ENCODE measurements at places on chromosomes 5 and 9. TPM values are rescaled to one million over a fixed set of nuclear protein-coding genes. Genes with fewer than 3 reads are reported as not detected.

GRCh38 chr5:71475788-71476384 lies 20.4 kb downstream of the BDP1 start:
- DNase-seq, result no peak
- no peak overlapping the region for H3K4me3 ChIP-seq
- peaks cover 13% of the 10 kb centered on the region for H3K36me3 ChIP-seq
- no peaks in the 10 kb centered on the region for H3K27me3 ChIP-seq

GRCh38 chr9:121652838-121653231 lies 1.4 kb downstream of the DAB2IP start:
- H3K27me3 ChIP-seq, result peaks cover 6% of the 10 kb centered on the region
- no peak overlapping the region for H3K27ac ChIP-seq
- peaks cover 56% of the 10 kb centered on the region for H3K4me1 ChIP-seq
- no peak for DNase-seq
- peak overlapping the region; percentile 94 for H3K4me3 ChIP-seq

GRCh38 chr5:40932766-40933165 lies 23.5 kb downstream of the C7 start:
- H3K27ac ChIP-seq, result no peak overlapping the region
- H3K4me1 ChIP-seq, result no peaks in the 10 kb centered on the region
- no peak for DNase-seq
- no peaks in the 10 kb centered on the region for H3K27me3 ChIP-seq
- H3K4me3 ChIP-seq, result no peak overlapping the region

- H3K27ac ChIP-seq, result no peak overlapping the region
- H3K27me3 ChIP-seq, result no peaks in the 10 kb centered on the region
- H3K36me3 ChIP-seq, result peaks cover 2% of the 10 kb centered on the region
- no peak overlapping the region for H3K4me3 ChIP-seq
- H3K4me1 ChIP-seq, result peaks cover 5% of the 10 kb centered on the region
Observed at GRCh38 chr5:118466418-118466817, 521.9 kb downstream of the DTWD2 start.

DNA sequence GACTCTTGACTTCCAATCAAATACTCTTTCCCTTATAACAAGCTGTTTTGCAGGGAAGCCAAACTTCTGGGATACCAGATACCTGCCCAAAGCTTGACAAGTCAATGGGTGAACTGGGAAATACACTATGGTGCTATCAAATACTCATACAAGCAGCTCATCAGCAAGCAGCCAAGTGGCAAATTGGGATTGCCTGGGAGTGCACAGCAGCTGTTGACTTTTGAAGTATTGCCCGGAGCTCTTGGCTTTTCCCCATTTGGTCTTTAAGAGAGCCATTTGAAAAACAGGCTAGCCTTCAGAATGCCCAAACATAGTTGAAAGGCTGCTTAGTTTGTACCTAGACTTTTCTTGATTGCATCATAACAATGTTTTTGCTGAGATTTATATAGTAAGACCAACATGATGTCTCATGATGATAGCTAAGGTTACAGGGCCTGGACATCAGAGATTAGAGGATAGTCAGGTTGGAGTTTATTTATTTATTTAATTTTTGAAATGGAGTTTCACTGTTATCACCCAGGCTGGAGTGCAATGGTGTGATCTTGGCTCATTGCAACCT lies 210.1 kb upstream of the ZNF608 start:
- no peak for DNase-seq
- no peak overlapping the region for H3K4me3 ChIP-seq

DNA sequence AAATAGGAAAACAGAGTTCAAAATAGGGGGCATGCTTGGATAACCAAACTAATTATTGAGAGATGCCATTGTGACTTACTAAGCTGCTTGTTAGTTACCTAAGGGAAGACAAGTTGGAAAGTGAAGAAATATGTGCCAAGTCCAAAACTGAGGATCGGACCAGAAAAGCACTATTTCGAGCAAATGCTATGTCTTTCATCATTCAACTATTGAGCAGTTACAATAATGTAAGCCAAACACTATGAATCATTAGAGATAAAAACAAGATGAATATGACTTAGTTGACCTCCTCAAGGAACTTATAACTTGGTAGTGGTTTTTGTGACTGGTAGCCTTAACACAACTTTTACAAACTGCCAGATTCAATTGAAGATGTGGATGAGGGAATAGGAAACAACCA lies 240.6 kb upstream of the MPDZ start:
- H3K27ac ChIP-seq, result no peak overlapping the region
- H3K4me1 ChIP-seq, result peaks cover 25% of the 10 kb centered on the region
- no peak for DNase-seq
- peaks cover 6% of the 10 kb centered on the region for H3K36me3 ChIP-seq
- no peak overlapping the region for H3K4me3 ChIP-seq

- no peak overlapping the region for H3K27ac ChIP-seq
- H3K4me1 ChIP-seq, result peaks cover 9% of the 10 kb centered on the region
- DNase-seq, result no peak
- H3K27me3 ChIP-seq, result no peaks in the 10 kb centered on the region
- H3K36me3 ChIP-seq, result no peaks in the 10 kb centered on the region
Observed at GRCh38 chr9:17764306-17764705, 185.4 kb downstream of the SH3GL2 start.

GRCh38 chr9:89422151-89422975 lies 75.5 kb downstream of the SEMA4D start:
- no peaks in the 10 kb centered on the region for H3K4me1 ChIP-seq
- no peak for DNase-seq
- no peaks in the 10 kb centered on the region for H3K36me3 ChIP-seq

GRCh38 chr9:107755246-107755645 lies 265.7 kb upstream of the KLF4 start:
- H3K36me3 ChIP-seq, result no peaks in the 10 kb centered on the region
- no peaks in the 10 kb centered on the region for H3K27me3 ChIP-seq
- H3K4me1 ChIP-seq, result peaks cover 3% of the 10 kb centered on the region
- DNase-seq, result no peak

DNA sequence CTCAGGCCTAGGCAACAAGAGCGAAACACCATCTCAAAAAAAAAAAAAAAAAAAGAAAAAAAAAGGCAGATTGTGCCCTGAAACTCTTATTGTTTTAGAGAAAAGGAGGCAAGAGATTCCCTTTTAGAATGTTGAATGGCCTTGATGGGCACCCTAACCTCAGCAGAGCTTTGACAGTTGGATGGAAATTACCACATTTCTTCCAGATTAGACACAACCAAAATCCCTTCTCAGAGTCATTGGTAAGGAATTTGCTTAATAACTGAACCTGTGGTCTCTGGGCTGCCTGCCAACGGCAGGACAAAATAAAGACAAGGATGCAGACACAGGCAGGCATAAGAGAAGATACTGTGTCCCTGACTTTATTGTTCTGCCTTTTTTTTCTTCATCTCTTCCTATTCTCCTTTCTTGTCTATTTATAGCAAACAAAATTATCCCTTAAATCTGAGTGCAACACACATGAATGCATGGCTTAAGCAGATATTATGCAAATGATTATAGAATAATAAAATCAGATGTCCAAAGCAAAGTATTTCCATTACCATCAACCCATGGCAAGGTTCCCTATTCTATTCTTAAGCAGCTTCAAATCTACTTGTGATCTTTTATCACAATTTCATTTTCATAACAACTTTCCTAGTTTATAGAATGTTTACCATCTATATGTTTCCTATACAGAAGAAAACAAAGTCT lies 37.3 kb upstream of the TRIO start:
- no peak for DNase-seq
- H3K27me3 ChIP-seq, result peaks cover 13% of the 10 kb centered on the region
- H3K4me3 ChIP-seq, result no peak overlapping the region
- no peak overlapping the region for H3K27ac ChIP-seq
- peaks cover 5% of the 10 kb centered on the region for H3K4me1 ChIP-seq

DNA sequence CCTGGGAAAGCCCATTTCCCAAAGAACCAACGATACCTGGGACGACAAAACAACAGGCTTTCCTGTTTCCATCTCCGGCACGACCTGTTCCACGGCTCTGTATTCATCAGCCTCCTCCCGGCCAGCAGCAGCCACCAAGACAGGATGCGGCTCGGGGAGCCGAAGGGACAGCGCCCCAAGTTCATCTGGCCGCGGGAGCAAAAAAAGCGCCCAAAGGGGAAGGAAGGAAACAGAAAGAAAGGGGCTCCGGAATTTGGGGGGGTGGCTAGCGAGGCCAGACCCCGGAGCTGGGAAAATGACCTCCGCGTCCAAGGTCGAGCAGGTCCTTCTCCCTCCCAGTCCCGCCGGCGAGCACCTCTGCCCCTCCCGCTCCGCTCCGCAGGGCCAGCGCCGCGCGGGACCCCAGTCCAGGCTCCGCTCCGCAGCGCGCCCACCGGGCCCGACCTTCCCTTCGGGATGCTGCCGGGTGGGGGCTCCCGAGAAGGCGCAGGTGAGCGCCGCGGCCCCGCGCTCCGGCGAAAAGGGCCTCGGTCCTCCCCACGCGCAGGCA lies 608 bp downstream of the ELOVL7 start:
- peaks cover 13% of the 10 kb centered on the region for H3K4me1 ChIP-seq
- no peaks in the 10 kb centered on the region for H3K36me3 ChIP-seq
- peak overlapping the region; percentile 79 for H3K4me3 ChIP-seq
- H3K27ac ChIP-seq, result no peak overlapping the region
- peak; percentile 1 for DNase-seq

- peaks cover 7% of the 10 kb centered on the region for H3K4me1 ChIP-seq
- no peak overlapping the region for H3K4me3 ChIP-seq
- no peaks in the 10 kb centered on the region for H3K27me3 ChIP-seq
- peak overlapping the region; percentile 44 for H3K27ac ChIP-seq
- no peaks in the 10 kb centered on the region for H3K36me3 ChIP-seq
Observed at GRCh38 chr9:113215132-113215531, 5.9 kb downstream of the FKBP15 start.

DNA sequence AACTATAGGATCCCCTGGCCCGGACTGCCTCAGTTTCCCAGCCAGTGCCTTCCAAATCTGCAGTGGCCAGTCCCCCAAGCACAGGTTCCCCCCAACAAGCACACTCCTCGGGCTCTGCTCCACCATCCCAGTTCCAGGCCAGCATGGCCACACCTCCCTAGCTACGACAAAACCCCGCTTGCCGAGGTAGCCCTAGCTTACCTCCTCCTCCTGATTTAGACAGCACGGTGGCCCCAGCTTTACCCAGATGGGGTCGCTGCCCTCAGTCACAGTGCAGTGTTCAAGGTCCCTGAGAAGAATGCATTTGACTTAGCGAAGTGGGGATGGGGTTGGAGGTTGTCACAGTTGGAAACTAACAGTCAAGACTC lies 40.8 kb upstream of the GARNL3 start:
- H3K4me1 ChIP-seq, result peaks cover 7% of the 10 kb centered on the region
- H3K27me3 ChIP-seq, result peaks cover 48% of the 10 kb centered on the region
- H3K36me3 ChIP-seq, result no peaks in the 10 kb centered on the region
- H3K27ac ChIP-seq, result no peak overlapping the region
- H3K4me3 ChIP-seq, result peak overlapping the region; percentile 92
- no peak for DNase-seq

GRCh38 chr9:89678396-89679015 lies 73.7 kb downstream of the GADD45G start:
- peaks cover 68% of the 10 kb centered on the region for H3K4me1 ChIP-seq
- H3K27me3 ChIP-seq, result peaks cover 62% of the 10 kb centered on the region
- H3K27ac ChIP-seq, result peak overlapping the region; percentile 96

GRCh38 chr5:77946381-77947040 lies 170.4 kb upstream of the TBCA start:
- no peaks in the 10 kb centered on the region for H3K36me3 ChIP-seq
- H3K27me3 ChIP-seq, result peaks cover 13% of the 10 kb centered on the region
- DNase-seq, result no peak
- peaks cover 5% of the 10 kb centered on the region for H3K4me1 ChIP-seq
- H3K27ac ChIP-seq, result no peak overlapping the region

GRCh38 chr9:22100626-22101025 lies 91.5 kb upstream of the CDKN2B start:
- H3K27ac ChIP-seq, result no peak overlapping the region
- H3K4me3 ChIP-seq, result no peak overlapping the region
- no peaks in the 10 kb centered on the region for H3K27me3 ChIP-seq
- H3K4me1 ChIP-seq, result peaks cover 6% of the 10 kb centered on the region
- DNase-seq, result no peak

DNA sequence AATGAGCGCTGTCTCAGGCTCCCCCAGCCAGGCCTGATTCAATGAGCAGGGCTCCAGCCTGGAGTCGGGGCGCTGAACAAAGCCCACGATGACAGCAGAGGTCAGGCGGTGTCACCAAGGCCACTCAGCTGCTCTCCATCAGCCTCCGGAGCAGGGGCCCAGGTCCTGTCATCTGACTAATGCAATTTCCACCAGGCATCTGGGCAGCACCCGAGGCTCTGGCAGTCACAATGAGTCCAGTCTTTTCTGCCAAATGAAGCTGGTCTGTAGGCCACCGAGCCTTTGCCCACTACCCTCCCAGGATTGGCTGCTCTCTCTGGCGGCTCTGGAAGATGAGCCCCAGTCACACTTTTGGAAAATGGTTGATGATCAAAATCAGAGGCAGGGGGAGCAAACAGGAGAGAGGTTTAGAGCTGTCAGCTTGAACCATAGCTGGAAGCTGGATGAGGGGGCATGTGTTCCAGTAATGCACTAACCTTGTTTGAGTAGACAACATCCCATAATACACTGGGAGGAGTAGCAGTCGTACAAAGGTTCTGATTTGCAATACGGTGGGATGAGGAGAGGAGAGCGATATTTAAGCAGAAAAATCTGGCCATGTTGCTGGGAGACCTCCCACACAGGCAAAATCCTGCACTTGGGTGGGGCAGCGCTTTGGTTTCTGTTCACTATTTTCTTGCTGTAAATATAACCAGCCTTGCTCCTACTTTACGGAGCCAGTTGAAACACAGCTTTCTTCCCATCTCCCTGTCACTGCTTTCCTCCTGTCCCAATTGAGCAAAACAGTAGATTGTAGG lies 306.4 kb upstream of the PANK3 start:
- no peak overlapping the region for H3K27ac ChIP-seq
- peaks cover under 1% of the 10 kb centered on the region for H3K4me1 ChIP-seq
- H3K36me3 ChIP-seq, result no peaks in the 10 kb centered on the region
- peaks cover 12% of the 10 kb centered on the region for H3K27me3 ChIP-seq
- peak; percentile 68 for DNase-seq

- peaks cover 11% of the 10 kb centered on the region for H3K4me1 ChIP-seq
- no peak overlapping the region for H3K27ac ChIP-seq
- no peak overlapping the region for H3K4me3 ChIP-seq
Observed at GRCh38 chr5:10157085-10157669, 92.5 kb downstream of the ATPSCKMT start.

The KIF4B gene
- total RNA-seq, result not detected

The S1PR3 gene
- 7.5 TPM for total RNA-seq

The KIF12 gene
- not detected for total RNA-seq

The PRSS3 gene
- total RNA-seq, result not detected

The C5orf58 gene
- not detected for total RNA-seq

The KCNV2 gene
- total RNA-seq, result not detected

The MYMK gene
- total RNA-seq, result not detected

The ASS1 gene
- 4.0 TPM for total RNA-seq

The POU4F3 gene
- total RNA-seq, result not detected

Measured in neural crest cell (in vitro differentiated cells).